ENCODE measurements at places on chromosomes 5 and 9.

GRCh38 chr9:15146268-15146700, 160.7 kb downstream of the TTC39B start:
- no peak for DNase-seq

DNA sequence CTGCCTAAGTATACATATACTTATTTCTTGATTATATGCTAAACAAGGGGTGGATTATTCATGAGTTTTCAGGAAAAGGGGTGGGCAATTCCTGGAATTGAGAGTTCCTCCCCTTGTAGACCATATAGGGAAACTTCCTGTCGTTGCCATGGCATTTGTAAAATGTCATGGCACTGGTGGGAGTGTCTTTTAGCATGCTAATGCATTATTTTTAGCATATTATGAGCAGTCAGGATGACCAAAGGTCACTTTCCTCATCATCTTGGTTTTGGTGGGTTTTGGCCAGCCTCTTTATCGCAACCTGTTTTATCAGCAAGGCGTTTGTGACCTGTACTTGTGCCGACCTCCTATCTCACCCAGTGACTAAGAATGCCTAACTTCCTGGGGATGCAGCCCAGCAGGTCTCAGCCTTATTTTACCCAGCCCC, 80.9 kb downstream of the ALDH7A1 start:
- no peak for DNase-seq

DNA sequence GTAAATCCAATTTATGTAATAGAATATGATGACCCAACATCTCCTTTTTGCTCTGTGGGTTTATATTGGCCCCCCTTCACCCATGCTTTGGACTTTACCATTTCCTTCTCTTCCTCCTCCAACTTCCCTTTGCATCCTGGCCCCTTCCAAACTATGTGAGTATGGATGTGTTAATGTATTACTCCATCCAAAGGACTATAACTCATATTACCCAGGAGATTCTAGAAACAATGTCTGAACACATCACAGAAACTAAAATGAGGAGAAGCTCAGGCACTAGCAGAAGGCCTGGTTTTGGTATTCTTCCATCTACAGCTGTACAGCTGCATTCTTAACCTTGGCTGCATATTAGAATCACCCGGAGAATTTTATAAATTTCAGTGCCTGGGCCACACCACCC, 110.7 kb downstream of the PDE4D start:
- no peak for DNase-seq

DNA sequence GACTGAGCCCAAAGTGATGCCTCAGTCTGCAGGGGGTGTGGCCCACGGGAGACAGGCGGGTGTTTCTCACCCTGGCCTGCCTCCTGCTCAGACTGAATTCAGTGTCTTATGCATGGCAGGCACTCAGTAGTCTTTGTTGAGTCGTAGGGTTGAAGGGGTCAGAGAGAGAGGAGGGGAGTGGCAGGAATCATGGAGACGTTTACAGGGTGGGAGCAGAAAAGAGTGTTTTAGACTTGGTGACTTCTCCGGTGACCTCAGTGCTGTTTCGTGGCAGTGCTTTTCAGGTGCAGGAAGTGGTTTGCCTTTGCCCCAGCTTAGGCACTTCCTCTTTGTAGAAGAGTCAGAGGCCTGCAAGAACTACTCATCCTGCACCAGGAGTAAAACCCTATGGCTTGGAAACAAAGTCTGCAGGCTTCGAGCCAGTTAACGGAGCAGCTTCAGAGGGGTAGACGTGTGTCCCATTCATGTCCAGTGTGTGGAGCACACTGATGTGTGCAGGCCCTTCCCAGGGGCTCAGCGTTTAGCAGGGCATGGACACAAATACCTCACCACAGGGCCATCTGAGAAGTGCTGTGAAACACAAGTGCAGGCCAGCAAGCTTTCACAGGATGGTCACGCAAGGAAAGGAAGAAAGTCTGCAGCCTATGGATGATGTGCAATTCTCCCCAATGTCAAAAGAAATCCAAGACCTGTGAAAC, 24.5 kb upstream of the SEMA4D start:
- DNase-seq, result peak; percentile 84

GRCh38 chr9:16521868-16522411, 348.5 kb downstream of the BNC2 start:
- DNase-seq, result no peak

DNA sequence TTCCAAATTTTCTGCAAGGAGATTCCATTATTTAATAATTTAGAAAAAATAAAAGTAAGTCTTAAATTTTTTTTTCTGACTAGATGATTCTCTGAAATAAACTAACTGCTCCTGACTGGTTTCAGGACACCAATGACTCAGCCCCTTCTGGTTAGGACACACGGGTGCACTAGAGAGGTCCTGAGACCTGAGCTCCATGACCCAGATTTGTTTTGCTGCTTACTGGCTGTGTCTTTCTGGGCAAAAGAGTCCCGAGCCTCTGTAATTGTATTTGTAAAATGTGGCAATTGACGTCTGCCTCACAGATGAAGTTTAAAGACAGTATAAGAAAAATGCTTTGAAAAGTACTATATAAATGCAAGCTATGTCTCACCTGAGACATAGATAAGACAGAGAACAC, 89.1 kb downstream of the SLC24A2 start:
- DNase-seq, result no peak

- no peak for DNase-seq
These were observed 119.8 kb upstream of the IRX2 start for GRCh38 chr5:2871282-2871681.

DNA sequence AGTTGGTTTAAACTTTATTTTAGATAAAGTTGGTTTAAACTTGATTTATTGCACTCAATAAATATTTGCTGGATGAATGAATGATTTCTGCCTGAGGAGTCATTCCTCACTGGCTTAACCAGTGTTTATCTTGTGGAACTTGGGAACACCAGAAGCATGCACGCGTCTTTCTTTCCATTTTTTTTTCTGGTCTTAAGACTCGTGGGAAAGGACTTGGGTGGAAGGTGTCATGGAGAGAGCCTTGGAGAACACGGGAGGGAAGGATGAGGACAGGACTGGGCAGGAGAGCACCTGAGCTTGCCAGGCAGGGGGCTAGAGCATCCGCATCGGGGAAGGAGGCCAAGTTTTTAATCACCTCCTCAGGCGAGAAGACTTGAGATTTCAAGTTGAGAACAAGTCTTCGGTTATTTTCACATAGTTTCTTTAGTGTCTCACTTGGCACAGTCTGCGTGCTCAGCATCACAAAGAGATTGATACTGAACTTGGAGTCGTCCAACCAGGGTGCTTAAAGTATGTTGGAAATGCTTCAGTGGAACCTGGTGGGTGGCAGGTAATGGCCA, 144.2 kb downstream of the PDZD2 start:
- DNase-seq, result no peak

DNA sequence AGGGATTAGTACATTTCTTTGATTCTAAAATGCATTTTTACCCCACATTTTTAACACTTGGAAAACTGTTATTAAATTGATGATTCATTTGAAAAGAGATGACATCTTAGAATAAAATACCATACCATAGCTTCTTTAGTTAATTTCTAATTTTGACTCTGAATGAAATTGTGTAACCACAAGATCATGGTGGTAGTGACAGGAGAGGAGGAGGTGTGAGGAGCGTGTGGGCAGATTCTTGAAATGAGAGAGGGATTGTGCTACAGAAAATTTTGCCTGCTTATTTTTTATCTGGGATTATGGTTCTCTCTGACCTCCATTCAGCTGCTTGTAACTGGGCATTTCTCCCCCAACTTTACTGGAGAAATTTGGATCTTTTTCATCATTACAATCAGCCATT, 173.3 kb upstream of the CLINT1 start:
- no peak for DNase-seq

DNA sequence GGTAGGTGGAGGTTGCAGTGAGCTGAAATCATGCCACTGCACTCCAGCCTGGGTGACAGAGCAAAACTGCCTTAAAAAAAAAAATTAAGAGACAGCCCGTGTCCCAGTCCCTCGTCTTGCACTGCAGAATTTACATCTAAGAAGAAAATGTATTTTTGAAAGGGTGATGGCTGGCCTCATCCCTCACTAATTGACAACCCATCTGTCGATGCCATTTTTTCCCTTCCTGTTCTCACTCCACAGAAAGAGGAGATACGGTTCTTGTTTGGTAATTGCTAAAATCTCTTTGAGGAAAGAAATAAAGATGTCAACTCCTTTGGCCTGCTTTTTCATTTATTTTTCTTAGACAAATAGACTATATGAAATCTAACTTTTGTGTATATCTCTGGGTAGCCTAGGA, 2.4 kb upstream of the LSM11 start:
- DNase-seq, result no peak

GRCh38 chr5:67234671-67235176, 38.1 kb upstream of the CD180 start:
- no peak for DNase-seq

DNA sequence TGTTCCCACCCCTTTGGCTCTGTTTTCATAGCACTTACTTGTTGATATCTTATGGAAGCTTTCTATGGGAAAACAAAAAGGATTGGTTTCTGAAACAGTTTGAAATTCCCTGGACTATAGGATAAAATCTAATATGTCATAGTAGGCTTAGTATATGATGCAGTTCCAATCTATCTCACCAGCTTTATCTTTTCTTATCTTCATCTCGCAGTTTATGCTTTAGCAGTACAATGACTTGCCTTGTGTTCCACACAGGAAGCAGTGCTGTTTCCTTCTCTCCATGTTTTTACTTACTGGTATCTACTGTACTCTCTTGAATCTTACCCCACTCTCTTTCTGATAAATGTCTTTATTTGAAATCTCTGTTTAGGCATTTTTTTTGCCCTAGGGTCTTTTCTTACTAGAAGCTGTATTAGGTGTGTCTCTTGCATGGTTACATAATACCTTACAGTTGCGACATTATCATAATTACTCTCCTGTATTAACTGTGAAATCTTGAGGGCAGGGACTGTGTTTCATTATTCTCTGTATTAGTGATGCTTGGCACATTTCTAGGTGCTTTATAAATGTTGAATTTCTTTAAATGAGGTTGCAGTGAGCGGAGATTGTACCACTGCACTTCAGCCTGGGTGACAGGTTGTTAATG, 76.3 kb downstream of the FOCAD start:
- DNase-seq, result no peak

DNA sequence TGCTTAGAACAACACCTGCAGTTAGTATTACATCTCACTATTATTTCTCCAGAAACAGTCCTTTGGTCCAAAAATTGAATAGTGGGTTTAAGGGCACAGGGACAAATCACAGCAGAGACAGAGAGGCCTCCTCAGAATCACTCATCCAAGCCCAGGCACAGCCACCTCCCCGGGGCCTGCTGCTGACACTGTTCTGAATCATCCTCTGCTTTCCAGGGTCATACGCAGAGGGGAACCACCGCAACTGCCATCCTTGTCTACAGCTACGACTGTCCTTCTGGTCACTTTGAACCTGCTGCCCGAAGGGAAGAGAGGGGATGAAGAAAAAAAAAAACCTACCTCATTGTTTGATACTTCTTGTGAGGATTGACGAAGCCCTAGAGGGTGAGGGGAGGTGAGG, 35.3 kb upstream of the MAN2A1 start:
- no peak for DNase-seq

DNA sequence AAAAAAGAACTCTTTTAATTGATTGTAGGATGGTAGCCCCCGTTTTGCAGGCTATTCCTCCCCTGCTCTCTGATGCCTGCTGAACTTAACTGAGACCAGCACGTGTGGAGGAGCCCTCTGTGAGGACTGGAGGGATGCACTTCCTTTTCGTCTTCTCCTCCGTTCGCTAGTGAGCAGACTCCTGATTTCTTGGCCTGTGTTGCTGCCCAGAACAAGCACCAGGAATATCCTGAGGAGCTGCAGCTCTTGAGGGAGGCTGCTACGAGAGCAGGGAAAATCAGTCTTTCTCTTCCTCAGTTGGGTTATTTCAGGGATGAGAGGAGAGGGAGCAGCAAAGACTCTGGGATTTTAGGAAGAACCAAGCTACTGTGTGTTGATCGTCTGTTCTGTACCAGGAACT, 74.7 kb downstream of the ARHGAP26 start:
- DNase-seq, result no peak

DNA sequence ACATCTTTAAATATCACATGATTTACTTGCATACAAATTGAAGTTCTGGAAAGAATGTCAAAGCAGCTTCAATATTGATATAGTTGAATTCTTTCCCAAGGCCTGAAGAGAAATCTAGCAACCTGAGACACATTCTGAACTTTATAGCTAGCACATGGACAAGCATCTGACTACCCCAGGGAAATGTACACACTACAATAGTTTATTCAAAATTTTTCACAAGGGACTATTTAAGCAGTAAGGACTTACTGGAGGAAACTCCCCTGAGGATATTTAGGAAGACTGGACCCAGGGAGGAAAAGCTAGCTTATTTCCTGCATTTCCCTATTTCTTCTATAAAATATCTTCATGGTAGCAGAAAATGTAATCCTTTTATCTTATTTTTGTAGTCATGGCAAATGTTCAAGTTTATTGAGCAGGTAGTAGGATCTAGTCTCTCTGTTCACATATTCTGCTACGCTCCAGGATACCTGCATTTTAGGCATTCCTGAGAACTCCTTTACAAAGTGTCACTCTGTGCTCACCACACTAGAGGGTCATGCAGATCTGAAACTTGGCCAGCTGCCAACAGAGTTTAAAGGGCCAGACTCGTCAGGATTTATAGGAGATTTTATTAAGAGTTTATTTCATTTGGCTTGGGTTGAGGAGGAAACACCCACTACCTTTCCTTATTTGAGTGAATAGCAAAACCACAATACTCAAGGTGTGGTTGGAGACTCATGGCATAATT, 348.4 kb upstream of the FTMT start:
- DNase-seq, result no peak

DNA sequence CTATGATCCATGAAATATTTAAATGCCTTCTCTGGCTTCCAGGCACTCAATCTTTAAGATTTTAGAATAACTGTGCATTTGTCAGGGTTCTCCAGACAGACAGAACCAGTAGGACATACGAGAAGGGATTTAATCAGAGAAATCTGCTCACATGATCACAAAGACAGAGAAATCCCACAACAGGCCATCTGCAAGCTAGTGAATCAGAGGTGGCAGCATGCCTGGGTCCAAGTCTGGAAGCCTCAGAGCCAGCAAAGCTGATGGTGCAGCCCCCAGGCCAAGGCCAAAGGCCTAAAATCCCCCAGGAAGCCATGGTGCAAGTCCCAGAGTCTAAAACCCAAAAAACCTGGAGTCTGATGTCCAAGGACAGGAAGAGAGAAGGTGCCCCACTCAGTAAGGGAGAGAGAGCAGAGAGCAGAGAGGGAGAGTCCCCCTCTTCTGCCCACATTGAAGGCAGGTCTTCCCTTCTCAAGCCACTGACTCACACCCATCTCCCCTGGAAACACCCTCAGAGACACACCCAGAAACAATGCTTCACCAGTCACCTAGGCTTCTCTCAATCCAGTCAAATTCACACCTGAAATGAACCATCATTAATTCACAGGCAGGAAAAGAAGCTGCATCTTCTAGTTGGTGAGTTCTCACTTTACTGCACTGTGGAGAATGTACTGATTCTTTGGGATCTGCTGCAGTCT, 48.7 kb downstream of the CAMSAP1 start:
- no peak for DNase-seq

DNA sequence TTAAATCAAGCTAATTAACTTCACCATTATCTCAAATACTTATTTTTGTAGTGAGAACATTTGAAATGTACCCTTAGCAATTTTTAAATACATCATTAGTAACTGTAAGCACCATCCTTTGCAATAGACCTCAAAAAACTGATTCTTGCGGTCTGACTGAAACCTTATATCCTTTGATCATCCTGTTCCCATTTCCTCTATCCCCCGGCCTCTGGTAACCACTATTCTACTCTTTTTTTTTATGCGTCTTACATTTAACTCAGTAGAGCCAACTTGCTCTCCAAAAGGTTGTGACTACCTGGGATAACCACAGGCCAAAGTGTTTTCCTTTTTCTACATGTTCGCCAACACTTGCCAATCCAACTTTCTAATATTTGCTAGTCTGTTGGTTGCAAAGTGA, 106.1 kb downstream of the IRX1 start:
- DNase-seq, result no peak

- peak; percentile 29 for DNase-seq
These were observed 166.3 kb downstream of the ATP10B start for GRCh38 chr5:160685695-160686094.
